ENCODE measurements at places on chromosomes 6 and 20. TPM values are rescaled to one million over a fixed set of nuclear protein-coding genes. Genes with fewer than 3 reads are reported as not detected.

Gene TREML4
- not detected for polyA plus RNA-seq

Gene HSPA1L
- polyA plus RNA-seq: 1.6 TPM

Gene PRICKLE4
- polyA plus RNA-seq: not detected

Gene SAMD5
- polyA plus RNA-seq: not detected

Gene CCN6
- 0.21 TPM for polyA plus RNA-seq

Data from naive thymus-derived CD8-positive, alpha-beta T cell (primary cell).